ENCODE measurements at places on chromosomes 4 and X.

DNA sequence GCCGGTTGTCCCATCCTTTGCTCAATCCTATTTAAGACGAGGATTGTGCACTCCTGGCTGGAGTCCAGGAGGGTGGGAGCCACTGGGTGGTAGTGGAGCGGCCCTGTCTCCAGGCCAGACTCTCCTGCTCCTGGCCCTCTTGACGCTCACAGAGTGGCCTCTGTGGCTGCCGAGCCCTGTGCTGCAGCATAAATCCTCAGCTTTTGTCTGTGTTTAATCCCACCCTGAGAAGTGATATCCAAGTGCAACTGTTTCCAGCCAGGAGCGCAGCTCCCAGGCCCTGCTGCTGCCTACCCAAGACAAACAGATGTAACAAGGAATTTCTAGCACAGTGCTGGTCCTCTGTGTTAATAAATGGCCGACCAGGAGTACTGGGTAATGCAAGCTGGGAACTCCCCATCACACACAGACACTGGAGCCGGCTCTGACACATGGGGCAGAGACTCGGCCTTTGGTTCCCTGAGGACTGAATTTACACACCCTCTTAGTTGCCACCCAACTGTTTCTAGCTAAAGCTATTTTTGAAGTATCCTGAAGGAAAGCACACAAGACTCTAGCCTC is 85.3 kb downstream of the GATB start:
- no peak for DNase-seq

DNA sequence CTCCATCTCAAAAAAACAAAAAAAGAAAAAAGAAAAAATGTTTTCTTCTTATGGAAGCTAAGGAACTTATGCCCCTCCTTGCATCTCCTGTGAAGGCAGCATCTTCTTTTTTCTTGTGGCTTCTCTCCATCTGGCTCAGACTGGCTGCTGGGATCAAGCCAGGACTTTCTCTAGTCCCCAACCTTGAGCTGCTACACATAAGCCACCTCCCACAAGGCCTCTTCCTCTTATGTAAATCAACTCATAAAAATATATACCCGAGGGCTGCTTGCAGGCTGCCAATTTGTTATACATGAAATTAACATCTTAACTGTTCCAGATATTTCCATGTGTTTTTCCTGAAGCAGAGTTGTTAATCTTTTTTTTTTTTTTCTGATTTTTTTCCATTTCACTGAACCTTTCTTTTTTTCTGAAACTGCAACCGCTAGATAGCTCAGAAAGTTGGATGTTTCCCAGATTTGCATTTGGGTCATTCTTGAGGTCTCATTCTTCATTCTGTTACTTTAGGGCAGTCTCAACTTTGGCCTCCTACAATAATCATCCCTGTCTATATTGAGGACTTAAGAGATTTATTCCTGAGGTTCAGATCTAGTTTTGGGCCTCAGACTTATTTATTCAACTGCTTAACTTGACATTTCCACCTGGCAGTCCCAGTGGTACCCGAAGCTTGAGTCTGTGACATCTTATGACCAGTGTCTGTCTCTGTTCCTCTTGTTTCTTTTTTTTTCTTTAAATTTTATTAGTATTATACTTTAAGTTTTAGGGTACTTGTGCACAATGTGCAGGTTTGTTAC is 10.3 kb downstream of the SNX25 start:
- no peak for DNase-seq

DNA sequence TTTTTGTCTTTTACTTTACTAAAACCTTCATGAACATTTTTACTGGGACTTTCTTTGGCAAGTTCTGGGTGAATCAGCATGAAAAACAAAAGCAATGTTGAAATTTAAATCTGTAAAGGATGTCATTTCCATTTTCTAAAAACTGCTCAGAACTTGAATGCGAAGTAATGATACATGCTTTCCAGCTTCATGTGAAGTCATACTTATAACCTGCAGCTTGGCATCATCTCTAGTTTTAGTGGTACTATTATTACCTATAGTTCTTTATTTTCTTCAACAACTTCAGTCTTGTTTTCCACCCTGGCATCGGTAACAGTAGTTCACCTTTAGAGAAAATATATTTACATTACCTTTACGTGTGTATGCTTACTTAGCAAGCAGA is 421.4 kb upstream of the DIPK2B start:
- no peak for DNase-seq

DNA sequence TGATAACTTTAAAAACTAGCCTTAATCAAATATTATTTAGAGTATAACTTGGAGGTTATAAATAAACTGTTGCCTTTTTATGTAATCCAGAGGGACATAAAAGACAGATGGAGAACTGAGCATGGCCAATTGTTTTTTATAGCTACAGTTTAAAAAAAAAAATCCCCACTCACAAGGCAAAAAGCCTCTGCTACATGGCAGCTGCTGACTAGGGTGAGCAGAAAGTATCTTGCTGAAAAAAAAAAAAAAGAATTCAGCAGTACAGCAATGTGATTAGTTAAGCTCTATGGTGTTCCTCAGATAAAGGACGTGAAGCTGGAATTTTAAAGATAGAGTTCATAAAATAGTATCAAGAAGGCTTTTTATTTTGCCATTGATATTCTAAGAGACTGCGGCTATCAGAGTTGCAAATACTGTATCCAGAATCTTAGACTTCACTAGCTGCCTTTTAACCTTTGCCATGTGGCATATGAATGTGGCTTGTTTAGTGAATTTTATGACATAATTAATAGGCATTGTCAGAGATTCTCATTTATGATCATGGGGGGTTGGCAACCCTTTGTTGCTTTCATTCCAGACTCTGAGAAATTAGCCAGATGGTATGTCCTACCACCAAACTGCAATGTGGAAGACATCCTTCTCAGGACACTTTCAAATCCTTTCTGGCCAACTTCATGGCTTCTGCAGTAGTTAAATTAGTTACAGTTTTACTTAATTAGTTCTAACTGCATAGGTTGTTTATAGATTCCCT is 498.0 kb downstream of the STPG2 start:
- DNase-seq = no peak

- DNase-seq = no peak
These were observed 27.0 kb upstream of the TSPAN5 start for GRCh38 chr4:98685225-98686042.

GRCh38 chrX:38626296-38626695 is 65.0 kb downstream of the TSPAN7 start:
- no peak for DNase-seq

GRCh38 chr4:74716436-74716765 is 77.9 kb downstream of the BTC start:
- DNase-seq = no peak

All from stimulated activated effector memory CD8-positive, alpha-beta T cell treated with anti-CD3 and anti-CD28 coated beads, Interleukin-12 subunit alpha, Interleukin-12 subunit beta, amount 100 ng/mL, for 72 hours (primary cell).